ENCODE measurements at places on chromosomes 5 and 9. TPM values are rescaled to one million over a fixed set of nuclear protein-coding genes. Genes with fewer than 3 reads are reported as not detected.

- no peak for DNase-seq
Observed at GRCh38 chr5:96432216-96433065, 607 bp downstream of the PCSK1 start.

GRCh38 chr9:108443741-108444140 is 412.0 kb downstream of the ACTL7B start:
- no peak for DNase-seq

TXNDC8 gene
- total RNA-seq = not detected

SIMC1 gene
- total RNA-seq = 13.1 TPM

DNA sequence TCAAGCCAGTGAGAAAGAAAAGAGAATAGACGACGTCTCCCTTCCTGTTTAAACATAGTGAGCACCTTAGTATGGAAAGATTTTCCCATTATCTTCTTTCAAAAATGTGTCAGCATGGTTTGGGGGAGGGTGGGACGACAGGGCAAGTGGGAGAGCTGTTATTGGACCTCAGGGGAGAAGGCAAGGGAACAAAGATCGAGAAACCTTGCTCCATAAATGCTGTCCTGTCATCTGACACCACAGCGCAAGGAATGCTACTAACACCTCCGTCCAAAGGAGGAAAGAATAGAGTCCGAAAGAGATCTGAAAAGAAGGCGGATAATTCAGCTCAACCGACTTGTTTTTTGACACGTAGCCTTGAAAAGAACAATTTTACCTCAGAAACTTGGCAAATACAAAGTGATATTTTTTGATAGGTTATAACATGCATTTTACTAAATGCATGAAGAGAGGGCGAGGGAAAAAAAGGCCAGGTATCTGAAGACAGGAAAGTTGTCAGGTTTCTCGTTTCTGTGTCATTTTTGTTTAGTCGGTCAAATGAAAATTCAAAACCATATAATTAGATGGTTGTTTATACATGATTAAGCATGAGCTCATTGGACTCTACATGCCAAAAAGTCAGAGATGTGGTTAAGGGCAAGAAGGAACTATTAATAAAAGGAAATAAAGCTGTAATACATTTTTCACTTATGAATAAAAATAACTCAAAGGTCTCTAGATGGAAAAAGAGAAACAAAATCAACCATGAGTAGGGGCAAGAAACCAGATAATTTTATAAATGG is 155.7 kb downstream of the GLIS3 start:
- DNase-seq = no peak

DNA sequence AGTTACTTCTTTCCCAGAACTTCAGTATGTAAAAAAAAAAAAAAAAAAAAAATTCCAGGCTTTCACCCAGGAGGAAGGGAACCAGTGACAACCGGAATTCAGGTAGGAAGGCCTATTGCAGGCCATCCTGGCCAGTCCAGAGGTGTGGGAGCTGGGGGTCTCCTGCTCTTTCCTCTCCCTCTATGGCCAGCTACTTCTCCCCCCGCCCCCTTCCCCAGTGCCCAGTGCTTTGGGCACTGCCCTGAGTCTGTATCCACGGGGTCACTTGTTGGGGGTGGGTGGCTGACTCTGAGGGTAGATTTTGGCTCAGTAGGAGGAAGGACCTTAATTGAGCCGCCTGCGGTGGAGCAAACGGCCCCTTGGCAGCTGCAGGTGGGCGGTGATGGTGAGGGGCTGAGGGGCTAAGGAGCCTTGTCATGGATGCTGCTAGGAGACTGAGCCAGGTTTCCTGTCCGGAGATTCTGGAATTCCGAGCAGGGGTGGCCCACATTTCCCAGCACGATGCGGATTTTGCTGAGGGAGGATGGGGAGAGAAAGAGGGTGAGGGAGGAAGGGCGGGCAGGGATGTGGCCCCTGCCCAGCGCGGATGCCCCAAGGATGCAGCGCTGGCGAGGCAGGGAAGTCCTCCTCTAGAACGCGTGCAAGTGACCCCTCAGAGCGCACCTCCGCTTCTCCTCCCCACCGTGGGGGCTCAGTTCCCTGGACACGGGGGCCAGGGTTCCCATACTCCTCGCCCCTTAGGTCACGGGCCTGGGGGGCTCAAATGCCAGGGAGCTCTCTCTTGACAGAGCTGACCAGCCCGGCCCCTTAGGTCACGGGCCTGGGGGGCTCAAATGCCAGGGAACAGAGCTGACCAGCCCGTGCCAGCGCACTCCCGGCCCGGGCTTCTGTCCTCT is 1.2 kb upstream of the PHF2 start:
- no peak for DNase-seq

DNA sequence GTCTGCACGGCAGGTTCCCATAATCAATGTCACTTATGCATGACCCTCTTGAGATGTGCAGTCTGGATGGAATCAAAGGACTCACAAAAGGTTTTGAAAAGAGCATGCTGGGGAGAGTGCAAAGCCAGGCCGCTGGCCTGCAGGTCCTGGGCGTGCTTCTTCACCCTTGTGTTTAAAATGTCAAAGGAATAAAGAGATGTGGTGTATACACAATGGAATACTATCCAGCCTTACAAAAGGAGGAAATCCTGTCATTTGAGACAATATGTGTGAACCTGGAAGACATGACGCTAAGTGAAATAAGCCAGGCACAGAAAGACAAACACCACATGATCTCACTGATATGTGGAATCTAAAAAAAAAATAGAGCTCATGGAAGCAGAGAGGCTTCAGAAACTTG is 137.5 kb upstream of the PHYKPL start:
- DNase-seq = no peak

GRCh38 chr5:77066184-77066583 is 20.9 kb downstream of the ZBED3 start:
- no peak for DNase-seq

CDC20B gene
- total RNA-seq = 0.23 TPM

SLC45A2 gene
- total RNA-seq = not detected

GRCh38 chr5:129506086-129506485 is 46.0 kb downstream of the ADAMTS19 start:
- no peak for DNase-seq

ZCCHC9 gene
- total RNA-seq = 15.0 TPM

SERF1B gene
- total RNA-seq = 28.6 TPM

GRCh38 chr5:169147534-169147933 is 153.4 kb downstream of the SLIT3 start:
- DNase-seq = no peak

- DNase-seq = no peak
Observed at GRCh38 chr9:120894321-120895148, 17.5 kb upstream of the PHF19 start.

DNA sequence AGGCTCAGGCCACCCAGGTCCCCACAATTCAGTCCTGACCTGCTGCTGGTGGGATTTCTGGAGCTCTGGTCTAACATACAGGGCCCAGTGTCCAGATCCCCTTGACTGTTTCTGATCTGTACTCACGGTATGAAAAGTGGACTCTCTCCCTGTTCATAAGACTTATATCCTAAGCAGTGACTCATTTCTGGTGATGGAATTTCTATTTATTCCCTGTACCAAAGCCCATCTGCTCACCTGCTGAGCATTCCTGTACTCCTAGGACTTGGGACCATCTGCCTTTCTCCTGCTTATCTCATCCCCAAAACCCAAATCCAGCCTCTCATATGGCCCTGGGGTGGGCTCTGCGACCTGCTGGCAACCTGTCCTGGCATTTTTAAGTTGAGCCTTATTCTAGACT is 86.6 kb downstream of the APBA1 start:
- no peak for DNase-seq

GSN gene
- total RNA-seq = 255 TPM

DNA sequence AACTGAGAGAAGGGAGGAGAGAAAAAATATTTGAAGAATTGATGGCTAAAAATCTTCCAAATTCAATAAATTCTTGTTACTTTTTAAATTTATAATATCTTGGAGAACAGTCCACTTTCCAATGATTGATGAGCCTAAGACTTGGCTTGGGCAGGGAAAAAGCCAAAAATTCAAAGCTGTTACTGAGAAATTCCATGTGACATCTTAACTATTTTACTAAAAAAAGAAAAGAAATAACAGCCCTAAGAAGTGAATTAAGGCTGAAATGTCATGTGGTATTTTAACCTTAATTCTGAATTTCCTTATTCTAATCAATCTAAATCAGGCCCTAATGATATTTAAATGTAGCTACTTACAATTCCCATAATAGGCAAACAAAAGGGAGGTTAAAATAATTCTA is 53.4 kb downstream of the CETN3 start:
- DNase-seq = no peak

- DNase-seq = no peak
Observed at GRCh38 chr9:133182151-133182550, 18.4 kb upstream of the GBGT1 start.

GRCh38 chr9:77427256-77427927 is 220.7 kb downstream of the GNA14 start:
- no peak for DNase-seq

GRCh38 chr9:105500108-105500766 is 52.4 kb downstream of the FSD1L start:
- no peak for DNase-seq

PCDHGB4 gene
- total RNA-seq = 19.5 TPM

GRCh38 chr5:111227801-111228200 is 3.6 kb downstream of the CAMK4 start:
- DNase-seq = no peak

DNA sequence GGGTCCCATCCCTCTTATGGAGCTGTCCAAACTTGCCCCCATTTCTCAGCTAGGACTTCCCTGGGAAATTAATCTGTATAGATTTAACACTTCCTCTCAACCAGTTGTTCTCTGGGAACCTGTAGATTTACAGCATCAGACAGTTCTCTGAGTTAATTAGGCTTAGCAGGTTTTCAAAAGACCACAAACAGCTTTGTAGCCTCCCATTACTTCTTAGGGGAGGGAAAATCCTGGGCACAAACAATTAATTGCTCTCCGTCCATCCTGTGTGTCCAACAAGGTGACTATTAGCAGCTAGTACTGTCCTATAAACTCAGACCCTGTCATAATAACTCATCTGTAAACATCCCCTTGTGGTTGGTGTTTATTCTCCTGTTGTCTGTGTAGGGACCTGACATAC is 197.9 kb downstream of the GOLPH3 start:
- no peak for DNase-seq

DNA sequence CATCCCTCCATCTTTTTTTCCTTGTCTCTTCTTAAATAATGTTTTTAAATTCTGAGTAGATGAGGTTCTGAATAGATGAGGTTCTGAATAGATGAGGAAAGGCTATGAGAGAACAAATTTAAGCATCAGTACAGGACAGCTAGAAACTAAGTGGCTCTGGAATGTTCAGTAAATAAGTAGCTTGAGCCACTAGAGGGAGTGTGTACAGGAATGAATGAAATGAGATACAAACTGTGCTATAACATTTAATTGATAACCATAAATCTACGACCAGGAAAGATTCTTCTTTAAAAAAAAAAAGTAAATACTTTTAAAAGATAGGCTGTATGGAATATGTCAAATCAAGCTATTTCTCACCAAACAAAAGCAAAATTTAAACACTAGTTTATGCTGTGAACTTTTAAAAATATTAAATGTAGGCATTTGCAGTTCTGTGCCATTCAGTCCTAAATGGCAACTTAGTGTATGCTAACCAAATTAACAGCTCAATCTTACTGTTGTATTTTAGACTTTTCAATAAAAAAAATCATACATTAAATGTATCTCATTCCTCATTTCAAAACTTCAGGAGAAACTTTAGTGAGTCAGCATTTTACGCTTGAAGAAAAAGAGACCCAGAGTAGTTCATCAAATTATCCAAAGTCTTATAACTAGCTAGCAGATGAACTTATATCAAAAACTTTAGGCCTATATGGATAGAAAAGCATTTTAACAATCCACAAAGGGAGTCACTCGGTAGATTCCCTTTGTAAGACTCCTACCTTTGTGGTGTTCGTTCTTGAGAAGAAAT is 70.4 kb upstream of the SNX2 start:
- peak; percentile 36 for DNase-seq

- no peak for DNase-seq
Observed at GRCh38 chr5:157547941-157548512, 27.5 kb downstream of the ADAM19 start.

- no peak for DNase-seq
Observed at GRCh38 chr9:97987487-97987886, 4.3 kb downstream of the ANP32B start.

PDE6A gene
- not detected for total RNA-seq

ENTREP1 gene
- total RNA-seq = 5.7 TPM

DNA sequence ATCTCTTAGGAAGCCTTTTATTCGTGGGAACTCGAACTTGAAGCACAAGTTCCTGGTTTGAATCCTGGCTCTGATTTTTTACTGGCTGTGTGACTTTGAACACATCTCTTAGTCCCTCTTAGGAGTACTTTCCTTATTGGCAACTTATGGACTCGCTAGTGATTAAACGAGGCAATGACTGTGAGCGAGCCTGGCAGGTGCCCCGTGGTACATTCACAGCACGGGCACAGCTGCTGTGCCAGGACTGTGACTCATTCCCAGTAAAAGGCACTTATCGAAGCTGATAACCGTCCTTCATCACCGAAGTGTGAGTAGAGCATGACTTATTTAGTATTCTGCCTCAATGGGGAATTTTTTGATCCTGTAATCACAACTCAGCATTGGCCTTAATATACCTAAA is 22.7 kb downstream of the CFAP90 start:
- no peak for DNase-seq
